ENCODE measurements at places on chromosomes 5 and 9.

GRCh38 chr9:2414465-2414864 is 207.1 kb upstream of the VLDLR start:
- no peak for DNase-seq

- DNase-seq = no peak
Observed at GRCh38 chr9:31078175-31078574, 1306.3 kb upstream of the ACO1 start.

- no peak for DNase-seq
Observed at GRCh38 chr9:135281791-135282737, 194.6 kb downstream of the OLFM1 start.

GRCh38 chr5:65184780-65185179 is 296.9 kb downstream of the ADAMTS6 start:
- DNase-seq = no peak

DNA sequence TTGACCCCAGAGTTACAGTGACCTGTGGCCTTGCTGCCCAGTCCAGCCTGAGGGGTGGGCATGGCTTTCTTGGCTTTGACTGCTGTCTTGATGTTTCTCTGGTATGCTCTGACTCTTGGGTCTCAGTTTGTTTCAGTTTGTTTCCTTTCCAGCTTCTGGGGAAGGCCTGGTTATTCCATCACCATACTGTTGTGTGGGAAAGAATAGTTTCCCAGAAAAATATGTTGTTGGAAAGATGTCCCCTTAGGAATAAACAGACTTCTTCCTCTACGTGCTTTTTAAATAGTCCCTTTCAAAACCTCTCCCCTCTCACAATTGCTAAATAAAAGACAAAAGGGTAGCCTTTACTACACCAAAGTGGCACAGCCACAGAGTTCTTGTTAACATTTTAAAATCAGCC is 49.5 kb downstream of the EGFLAM start:
- no peak for DNase-seq

- DNase-seq = no peak
Observed at GRCh38 chr5:151182524-151182900, 24.9 kb upstream of the ANXA6 start.

DNA sequence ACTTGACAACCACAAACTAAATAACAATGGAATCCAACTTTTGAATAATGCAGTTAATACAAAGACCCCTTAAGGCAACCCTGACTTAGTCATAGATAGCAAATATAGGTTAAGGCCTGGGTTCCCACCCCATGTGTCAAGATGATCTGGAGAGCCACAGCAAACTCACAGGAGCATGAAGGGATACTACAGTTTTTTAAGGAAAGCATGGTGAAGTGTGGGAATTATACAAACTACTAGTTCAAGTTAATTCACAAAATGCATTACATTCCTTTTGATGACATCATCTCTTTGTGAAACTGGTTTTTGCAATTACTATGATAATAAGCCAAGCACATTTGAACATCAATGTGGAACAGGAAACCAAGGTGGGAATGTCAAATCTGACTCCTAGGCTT is 50.6 kb downstream of the LHFPL2 start:
- no peak for DNase-seq

DNA sequence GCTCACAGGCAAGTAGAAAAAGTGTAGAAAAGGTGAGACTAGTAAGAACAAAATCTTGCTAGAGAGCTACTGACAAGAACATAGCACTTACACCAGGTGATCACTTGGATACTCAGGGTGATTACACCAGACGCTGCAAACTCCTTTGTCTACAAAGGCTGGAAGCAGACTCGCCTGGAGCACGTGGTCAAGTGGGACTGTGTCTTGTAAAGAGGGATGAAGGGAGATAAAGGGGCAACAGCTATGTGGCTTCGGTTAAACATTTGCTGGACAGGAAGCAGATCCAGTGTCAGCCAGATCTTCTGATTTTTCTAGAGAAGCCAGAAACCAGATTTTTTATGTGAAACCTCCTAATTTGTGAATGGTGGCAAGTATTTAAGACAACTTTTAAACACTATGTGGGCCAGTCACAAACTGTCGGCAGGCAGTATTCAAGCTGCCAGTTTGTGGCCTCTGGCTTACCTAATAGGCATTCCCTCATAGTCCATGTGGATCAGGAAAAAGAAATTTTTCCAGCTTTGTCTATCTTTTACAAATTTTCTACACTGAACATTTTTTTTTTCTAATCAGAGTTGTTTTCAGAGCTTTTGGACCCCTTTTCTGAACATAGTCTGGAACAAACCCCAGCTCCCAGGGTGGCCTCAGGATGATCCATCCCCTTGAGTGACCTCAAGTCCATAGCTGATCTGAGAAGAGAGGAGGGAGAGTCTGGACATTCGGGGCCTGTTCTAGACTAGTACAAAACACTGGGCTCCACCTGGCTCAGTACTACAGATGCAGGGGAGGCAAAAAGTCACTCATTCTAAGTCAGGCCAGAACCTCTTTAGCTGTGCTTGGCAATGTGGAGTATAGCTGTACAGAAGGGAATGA is 262.9 kb downstream of the ARRDC3 start:
- DNase-seq = no peak

DNA sequence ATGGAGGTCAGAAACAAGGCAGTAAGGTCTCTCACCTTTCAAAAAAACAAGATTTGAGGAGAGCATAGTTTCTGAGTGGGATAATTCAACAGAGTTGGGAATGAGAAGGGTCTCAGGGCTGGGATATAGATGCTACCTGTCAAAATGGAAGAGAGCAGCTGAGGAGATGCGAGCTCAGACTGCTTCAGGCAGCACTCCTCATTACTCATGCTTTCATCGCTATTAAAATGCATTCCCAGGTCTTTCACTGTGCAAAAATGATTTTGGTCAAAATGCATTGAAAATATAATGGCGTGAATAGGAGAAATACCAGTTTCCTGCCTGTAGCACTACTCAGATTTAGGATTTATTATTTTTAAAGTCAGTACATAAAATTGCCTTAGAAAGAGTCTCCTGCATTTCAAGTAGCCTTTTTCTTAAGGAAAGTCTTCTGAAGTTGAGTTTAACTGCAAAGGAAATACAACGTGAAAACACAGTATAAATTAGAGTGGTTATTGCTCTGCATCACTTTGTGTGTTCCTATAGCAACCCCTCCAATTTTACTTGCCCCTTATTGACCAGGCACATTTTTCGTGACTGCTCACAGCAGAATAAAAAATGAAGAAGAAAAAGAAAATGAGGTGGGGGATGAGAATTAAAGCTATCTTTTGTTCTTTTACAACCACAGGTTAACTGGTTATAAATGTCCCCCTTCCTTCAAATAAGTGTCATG is 724.8 kb upstream of the SEMA6A start:
- DNase-seq = no peak

GRCh38 chr5:82641331-82642003 is 363.3 kb upstream of the RPS23 start:
- DNase-seq = no peak

GRCh38 chr5:75262271-75262670 is 25.6 kb upstream of the ANKRD31 start:
- DNase-seq = no peak

DNA sequence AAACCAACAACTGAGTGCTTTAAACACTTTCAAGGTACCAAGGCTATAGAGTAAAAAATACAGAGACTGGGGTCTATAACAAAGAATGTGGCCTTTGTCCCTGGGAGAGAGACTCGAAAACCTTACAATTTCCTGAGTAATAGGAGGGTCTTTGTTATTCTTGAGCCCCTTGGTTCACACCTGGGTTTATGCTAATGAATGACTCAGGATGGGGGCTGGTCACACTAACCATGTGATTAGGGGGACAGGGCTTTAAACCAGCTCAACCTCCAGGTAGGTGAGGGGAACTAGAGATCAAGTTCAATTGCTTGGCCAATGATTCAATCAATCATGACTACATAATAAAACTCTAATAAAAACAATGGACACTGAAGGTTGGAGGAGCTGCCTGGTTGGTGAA is 50.2 kb downstream of the PLPP1 start:
- DNase-seq = no peak

DNA sequence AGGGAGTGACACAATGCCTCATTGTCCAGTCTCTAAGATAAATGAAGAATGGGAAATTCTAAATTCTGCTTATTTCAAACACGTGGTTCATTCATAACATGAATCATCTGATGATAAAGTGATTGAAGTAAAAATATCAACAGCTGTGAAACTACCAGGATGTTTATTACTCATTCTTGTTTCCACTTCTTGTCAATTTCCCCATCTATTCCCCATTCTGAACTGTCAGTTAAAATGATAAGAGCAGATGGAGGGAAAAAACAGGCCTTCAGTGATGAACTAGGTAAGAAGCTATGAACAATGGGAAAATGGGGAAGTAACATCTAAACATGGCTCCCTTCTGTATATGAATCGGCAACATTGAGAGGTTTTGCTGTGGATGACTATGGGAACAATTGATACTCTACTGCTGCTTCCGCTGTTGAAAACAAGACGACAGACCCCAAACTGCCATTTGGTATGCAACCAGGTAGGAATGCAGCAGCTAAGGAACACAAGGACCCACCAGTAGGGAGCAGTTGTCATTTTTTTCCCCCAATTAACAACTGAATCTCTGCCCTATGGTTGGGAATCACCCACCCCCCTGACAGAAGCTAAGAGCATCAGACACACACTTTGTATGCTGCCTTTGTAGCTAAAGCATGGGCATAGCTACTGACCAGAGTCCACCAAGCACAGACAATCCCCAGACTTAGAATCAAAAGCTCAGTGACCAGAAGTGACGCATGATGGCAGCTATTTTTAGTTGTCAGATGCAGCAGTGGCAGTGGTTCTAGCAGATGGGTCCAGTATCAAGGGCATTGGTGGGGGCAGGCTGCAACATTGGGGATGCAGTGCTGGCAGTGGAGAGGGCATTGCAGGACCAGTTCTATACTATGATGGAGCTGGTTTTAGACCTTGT is 52.9 kb upstream of the ZNF366 start:
- no peak for DNase-seq

- no peak for DNase-seq
Observed at GRCh38 chr9:92965759-92966517, 18.6 kb downstream of the FGD3 start.

GRCh38 chr5:142128675-142129208 is 20.2 kb downstream of the NDFIP1 start:
- no peak for DNase-seq

DNA sequence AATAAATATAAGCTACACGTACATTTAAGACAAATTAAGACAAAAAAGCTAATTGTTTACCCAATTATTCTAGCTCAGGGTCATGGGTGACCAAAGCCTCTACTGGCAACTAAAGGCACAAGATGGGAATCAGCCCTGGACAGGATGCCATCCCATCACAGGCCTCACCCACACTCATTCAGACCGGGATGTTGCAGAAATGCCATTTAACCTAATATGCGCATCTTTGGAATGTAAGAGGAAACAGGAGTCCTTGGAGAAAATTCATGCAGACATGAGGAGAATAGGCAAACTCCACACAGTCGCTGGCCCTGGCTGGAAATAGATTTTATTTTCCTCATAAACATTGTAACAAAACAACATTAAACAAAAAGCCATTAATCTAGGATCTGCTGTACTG is 2003.8 kb upstream of the CDH9 start:
- DNase-seq = no peak

- DNase-seq = no peak
Observed at GRCh38 chr9:124292696-124293593, 35.2 kb downstream of the NEK6 start.

- DNase-seq = no peak
Observed at GRCh38 chr5:55993013-55993412, 1.8 kb downstream of the IL6ST start.

GRCh38 chr5:145072889-145073288 is 762.3 kb downstream of the PRELID2 start:
- no peak for DNase-seq

- no peak for DNase-seq
Observed at GRCh38 chr5:116379306-116379705, 195.3 kb downstream of the SEMA6A start.

- DNase-seq = no peak
Observed at GRCh38 chr5:146466521-146467349, 19.6 kb downstream of the TCERG1 start.

GRCh38 chr5:173242079-173242478 is 7.1 kb upstream of the NKX2-5 start:
- DNase-seq = no peak

DNA sequence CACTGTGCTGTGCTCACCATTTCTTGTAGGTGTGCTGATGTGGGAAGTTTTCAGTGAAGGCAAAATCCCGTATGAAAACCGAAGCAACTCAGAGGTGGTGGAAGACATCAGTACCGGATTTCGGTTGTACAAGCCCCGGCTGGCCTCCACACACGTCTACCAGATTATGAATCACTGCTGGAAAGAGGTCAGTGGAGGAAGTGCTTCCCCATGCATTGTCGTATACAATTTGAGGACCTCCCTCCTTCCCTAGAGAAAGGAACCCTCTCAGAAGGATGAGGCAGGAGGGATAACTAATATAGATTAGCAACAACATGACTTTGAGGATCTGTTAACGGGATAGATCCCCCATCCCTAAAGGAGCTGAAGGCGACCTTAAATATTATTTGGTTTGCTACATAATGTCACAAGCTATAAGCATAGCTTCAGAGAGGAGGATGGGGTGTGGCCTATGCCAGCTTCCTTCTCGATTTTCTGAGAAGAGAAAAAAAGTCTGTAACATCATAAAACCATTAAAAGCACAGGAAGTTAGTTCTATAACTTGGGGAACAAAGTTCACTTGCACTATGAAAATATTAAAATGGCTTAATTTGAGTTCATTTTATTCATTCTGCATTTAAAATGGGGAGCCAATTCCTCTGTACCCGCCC is 17.0 kb upstream of the CYFIP2 start:
- DNase-seq = no peak

DNA sequence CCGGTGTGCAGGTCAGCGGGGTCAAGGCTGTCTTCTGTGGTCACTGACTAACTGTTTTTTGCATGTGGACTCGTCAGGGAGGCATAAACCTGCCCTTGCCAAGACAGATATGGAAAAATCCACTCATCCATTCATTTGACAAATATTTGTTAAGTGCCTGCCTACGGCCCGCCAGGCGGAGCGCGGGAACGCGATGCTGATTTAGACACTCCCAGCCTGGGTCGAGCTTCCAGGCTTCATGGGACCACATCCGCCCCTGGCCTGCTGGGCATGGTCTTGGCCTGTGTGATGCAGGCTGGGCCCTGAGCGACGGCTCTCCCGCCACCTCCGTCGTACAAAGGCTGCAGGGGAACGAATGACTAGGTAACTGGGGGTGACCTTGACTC is 18.1 kb downstream of the MYMK start:
- DNase-seq = no peak

GRCh38 chr5:78077369-78078068 is 217.0 kb downstream of the AP3B1 start:
- DNase-seq = no peak

GRCh38 chr9:117434566-117434965 is 19.7 kb upstream of the ASTN2 start:
- no peak for DNase-seq

- no peak for DNase-seq
Observed at GRCh38 chr9:15231788-15232635, 75.0 kb downstream of the TTC39B start.

DNA sequence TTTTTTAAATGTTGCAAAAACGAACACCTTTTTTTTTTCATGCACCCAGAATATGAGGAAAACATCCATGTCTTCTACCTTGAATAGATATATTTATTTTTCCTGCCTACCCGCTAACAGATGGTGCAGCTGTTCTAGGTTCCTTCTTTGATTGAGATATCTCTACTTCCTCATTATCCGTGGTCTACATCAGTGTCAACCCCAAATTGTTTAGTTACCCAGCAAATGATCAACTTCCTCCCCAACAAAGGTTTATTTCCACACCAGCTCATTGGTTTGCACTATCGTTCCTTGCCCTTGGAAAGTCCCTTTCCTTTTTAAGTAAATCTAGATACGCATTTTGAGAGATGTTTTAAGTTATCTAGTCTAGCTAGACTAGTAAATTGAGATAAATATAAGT is 166.4 kb downstream of the PRR16 start:
- no peak for DNase-seq

Data from activated B cell treated with CpG ODN at 0.5 μM for 24 hours (primary cell).